ENCODE measurements at places on chromosomes 6 and 20.

GRCh38 chr20:13183005-13183404, 38.1 kb upstream of the ISM1 start:
- no peak for DNase-seq

- DNase-seq, result no peak
Observed at GRCh38 chr6:116779573-116780164, 14.2 kb upstream of the FAM162B start.

- DNase-seq, result no peak
Observed at GRCh38 chr20:31617432-31618104, 12.5 kb downstream of the ID1 start.

DNA sequence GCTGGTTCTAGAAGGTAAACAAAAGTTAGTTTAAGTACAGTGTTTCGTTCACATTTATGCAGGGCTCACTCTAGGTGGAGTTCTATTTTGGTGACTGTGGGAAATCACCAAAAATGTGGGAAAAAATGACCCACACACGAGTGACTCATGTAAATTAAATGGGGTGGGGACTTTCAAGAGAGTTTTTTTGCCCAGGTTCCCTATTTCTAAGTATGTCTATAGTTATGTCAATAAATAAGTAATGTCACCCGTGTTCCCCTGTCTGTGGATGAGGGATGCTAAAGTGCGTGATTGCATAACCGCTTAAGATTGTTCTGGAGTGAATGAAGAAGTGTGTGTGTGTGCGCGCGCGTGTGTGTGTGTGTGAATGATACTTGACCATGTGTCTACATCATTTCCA, 69.1 kb downstream of the MYB start:
- DNase-seq, result no peak

DNA sequence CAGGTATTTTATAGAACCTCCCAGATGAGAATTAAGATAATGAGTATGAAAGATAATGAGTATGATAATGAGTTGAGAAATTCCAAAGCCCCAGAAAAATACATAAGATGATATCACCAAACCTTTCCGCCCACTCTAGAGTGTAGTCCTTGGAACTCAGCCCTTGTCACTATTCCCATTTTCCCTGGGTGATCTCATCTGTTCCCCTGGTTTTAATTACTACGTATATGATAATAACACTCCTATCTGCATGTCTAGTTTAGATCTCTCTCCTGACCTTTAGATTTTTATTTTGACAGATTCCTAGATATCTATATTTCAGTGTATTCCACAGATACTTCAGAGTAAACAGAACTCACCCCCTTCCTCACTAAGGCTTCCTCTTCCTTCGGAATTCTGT, 51.0 kb upstream of the ASIP start:
- no peak for DNase-seq

GRCh38 chr20:29744071-29744470, 1513.4 kb upstream of the DEFB115 start:
- no peak for DNase-seq

DNA sequence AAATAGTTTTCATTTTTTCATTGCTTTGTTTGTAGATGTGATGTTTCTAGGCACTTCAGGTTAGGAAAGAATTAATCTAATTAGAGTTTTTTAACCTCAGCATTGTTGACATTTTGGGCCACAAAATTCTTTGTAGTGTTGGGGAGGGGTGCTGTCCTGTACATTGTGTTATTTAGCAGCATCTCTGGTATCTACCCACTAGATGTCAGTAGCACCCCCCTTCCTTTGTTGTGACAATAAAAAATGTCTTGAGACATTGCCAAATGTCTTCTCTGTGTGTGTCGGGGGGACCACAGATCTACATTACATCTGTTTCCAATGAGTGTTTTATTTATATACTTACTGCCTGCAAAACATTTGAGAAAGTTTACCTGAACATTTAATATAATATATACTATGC, 45.6 kb downstream of the EYA4 start:
- no peak for DNase-seq

GRCh38 chr6:75213112-75213511, 7.3 kb upstream of the COL12A1 start:
- DNase-seq, result no peak

DNA sequence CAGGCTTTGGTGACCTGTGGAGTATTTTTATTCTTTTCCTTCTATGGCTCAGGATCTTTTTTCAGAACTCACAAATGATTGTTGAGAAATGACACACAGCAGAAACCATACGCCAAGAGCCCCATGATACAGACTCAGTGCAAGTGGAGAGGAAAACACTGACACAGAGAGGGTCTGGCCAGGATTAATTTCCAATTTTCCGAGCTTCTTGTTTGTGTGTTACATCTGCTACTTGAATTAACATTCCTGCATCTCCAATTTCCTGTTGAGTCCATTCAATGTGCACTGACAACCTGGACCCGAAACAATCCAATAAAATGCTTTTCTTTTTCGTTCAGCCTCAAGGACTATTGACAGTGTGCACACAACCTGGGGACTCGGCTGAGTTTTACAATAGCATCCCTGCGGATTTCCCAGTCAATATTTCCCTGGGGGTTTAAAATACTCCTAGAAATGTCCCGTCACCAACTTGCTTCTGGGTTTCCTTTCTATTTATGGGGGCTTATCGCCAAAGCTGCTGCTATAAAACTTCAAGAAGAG, 4.9 kb upstream of the MLN start:
- DNase-seq, result no peak
